ENCODE measurements at places on chromosomes 6 and 20. TPM values are rescaled to one million over a fixed set of nuclear protein-coding genes. Genes with fewer than 3 reads are reported as not detected.

HS3ST5 gene
- not detected for total RNA-seq

PAK5 gene
- not detected for total RNA-seq

GRCh38 chr6:21377356-21377755, 216.2 kb upstream of the SOX4 start:
- H3K4me3 ChIP-seq, result no peak overlapping the region
- peaks cover 5% of the 10 kb centered on the region for H3K27me3 ChIP-seq
- no peak for DNase-seq
- no peak overlapping the region for H3K27ac ChIP-seq
- peaks cover 7% of the 10 kb centered on the region for H3K4me1 ChIP-seq

- DNase-seq, result no peak
- no peak overlapping the region for H3K27ac ChIP-seq
- H3K4me3 ChIP-seq, result no peak overlapping the region
- H3K27me3 ChIP-seq, result peaks cover 5% of the 10 kb centered on the region
Observed at GRCh38 chr6:12458558-12458957, 168.4 kb downstream of the EDN1 start.

GRCh38 chr6:156556811-156557210, 220.4 kb upstream of the ARID1B start:
- H3K27ac ChIP-seq, result no peak overlapping the region
- H3K36me3 ChIP-seq, result no peaks in the 10 kb centered on the region
- H3K4me1 ChIP-seq, result no peaks in the 10 kb centered on the region
